Erythroblast (primary cell): ENCODE measurements at places on chromosomes 6 and 20.

GRCh38 chr6:12608874-12609273 is 107.7 kb upstream of the PHACTR1 start:
- no peak for DNase-seq

- no peak for DNase-seq
These were observed 108.3 kb downstream of the TNFAIP3 start for GRCh38 chr6:137975188-137975940.

GRCh38 chr6:104256646-104257045 is 603.1 kb downstream of the HACE1 start:
- no peak for DNase-seq

GRCh38 chr6:139288496-139289040 is 3.2 kb downstream of the TXLNB start:
- DNase-seq = no peak

- DNase-seq = no peak
These were observed 28.3 kb downstream of the NSFL1C start for GRCh38 chr20:1438361-1438760.

DNA sequence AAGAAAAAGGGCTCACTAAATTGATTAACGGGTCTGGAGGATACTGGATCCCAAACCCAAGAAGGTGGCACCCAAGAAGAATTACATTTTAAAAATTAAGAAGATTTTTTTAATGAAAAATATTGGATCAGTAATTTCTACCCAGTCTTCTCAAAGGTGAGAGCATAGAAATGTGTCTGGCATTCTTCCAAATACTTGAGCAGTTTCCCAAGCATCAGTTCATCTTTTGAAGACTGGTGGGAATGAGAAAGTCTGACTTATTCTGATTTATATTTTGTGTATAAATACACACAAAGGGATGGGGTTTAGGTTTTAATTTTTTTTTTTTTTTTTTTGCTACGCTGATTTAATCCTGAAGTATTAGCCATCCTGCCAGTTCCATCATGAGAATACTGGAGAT is 3.3 kb downstream of the MGME1 start:
- peak; percentile 58 for DNase-seq

DNA sequence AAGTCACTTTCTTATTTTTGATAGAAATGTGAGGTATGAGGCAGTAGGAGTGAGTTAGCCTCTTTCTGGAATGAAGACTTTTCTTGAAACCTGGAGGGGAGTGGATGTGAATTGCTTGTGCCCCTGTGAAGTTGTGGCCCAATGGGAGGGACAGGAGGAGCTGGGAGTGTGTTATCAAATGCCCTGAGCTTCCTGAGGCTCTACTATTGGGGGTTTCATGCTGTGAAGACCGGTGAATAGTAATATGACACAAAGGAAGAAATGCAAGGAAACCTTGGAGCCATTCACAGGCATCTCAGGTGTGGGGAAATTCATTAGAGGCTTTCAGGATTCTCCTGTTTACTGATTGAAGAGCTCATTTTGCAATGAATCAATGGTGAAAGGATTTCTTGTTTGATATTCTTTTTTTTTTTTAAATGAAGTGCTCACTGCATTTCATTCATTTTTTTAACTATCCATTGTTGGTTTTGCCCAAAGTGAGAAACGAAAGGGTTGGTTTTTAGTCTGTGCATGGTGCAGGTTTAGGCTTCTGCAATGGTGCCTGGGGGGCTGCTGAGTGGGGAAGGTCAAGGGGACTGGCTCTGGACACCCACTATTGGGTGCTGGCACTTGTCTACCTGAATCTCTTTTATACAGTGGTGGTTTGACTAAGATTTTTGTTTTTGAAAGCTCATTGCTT is 8.2 kb downstream of the RNF144B start:
- no peak for DNase-seq

DNA sequence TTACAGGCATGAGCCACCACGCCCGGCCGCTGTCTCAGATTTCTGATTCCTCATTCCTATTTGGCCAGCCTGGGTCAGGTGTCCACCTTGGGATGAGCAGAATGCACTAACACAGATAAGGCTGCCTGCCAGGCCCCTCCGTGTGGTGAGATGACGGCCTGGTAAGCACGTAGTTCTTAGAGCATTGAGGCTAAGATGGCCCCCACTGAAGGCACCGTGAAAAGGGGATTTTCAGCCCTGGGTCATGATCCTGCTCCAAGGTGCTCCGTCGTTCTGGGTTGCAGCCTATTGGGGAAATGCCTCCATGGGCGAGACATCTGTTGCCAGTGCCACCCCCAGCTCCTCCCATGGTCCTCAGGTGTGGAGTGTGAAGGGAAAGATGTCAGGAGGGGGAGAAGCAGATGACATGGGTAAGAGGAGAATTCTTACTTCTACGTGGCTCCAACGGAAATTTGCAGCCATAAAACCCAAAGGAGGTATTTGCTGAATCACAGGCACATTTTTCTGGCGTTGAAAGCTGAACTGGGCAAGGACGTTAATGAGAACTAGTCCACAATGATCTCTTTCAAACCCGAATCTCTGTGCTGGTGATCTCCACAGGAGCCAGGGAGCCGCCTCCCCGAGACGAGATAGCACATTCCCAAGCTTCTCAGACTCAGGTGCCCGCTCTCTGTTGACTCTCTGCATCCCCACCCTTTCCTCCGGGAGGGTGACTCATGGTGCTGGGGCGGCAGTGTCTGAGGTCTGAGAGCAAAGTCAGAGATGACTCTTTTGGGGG is 34.0 kb upstream of the BMP6 start:
- no peak for DNase-seq

- DNase-seq = no peak
These were observed 996.8 kb upstream of the CITED2 start for GRCh38 chr6:140370976-140371870.

DNA sequence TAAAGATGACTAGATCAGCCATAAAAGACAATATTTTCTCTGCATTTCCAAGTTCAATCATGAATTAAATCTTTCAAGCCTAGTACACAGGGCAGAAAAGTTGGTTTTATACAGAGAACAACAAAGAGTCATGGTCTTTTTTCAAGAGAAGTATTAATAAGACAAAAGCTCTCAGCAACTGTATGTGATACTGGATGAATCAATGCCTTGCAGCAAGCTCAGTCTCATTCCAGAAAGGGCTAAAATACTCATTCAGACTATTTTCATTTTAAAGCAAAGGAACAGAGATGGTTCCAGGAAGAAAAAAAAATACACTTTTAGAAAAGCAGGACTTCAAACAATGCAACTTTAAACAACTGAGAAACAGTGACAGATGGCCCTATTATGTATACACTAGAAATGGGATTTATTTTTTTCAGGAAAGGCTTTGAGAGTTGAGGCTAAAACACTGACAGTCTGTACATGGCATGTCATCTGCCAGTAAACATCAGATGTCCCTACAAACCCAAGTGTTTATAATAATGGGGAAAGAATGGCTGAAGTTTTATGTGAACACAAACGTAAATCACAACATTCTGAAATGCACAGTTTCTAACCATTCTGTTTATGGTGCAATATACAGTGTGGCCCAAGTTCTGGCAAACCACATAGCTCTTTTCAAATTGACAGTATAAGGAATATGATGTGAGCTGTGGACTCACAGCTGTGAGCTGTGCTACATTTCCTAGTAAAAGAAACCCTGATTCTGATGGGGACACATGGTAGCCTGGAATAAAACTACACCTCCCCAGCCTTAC is 114.3 kb upstream of the DST start:
- DNase-seq = no peak

DNA sequence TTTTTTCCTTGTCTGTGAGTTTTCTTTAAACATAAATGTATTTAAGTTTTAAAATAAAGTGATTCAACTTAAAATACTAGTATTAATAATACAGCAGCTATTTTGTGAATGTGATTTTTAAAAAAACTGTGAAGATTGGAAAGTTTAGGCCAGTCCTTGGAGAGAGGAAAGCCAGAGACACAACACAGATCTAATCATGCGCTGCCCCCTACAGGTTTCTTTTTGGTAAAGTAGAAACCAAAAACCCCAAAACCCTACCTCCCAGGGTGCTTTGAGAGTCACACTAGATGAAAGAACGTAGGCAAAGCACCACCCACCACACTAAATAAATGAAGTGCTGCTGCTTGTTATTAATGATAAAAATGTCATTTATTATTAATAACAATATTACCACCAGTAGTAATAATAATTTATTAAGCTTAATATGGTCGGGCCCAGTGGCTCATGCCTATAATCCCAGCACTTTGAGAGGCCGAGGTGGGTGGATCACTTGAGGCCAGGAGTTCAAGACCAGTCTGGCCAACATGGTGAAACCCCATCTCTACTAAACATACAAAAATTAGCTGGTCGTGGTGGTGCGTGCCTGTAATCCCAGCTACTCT is 33.7 kb downstream of the SLC9A8 start:
- DNase-seq = peak; percentile 60

DNA sequence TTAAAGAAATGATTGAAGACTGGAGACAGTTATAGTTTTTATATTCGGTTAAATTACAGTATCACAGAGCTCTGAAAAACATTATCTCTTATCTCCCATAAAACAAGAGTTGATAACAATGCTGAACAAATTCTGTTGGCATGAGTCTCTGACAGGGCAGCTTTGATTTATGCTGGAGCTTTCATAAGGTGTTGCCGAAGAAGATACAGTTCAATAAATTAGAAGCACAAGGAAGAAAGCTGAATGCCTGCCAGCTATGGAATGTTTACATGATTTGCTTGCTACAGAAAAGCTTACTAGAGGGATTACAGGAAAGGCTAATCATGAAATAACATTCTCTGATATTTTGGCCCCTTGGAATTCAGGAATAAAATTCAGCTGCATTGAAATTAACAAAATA is 431.9 kb upstream of the GJE1 start:
- DNase-seq = no peak

GRCh38 chr6:31144296-31144969 is 5.6 kb upstream of the PSORS1C2 start:
- DNase-seq = no peak

DNA sequence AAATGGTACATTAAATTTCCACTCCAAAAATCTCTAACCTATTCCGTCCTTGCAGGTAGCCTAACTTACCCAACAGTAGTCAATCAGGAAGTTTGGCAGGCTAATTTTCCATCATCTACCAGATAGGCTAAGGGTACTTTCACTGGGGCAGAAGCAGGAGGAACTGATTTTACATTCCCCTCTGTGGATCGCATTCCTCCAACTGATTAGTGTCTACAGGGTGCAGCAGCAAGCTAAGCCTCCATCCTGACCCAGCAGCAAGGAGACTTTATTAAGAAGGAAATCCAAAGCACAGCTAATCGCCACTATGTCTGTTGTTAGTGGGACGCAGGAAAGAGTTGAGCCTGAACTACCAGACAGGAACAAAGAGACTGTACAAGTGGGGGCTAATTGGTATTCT is 143.2 kb upstream of the RUNX2 start:
- no peak for DNase-seq

DNA sequence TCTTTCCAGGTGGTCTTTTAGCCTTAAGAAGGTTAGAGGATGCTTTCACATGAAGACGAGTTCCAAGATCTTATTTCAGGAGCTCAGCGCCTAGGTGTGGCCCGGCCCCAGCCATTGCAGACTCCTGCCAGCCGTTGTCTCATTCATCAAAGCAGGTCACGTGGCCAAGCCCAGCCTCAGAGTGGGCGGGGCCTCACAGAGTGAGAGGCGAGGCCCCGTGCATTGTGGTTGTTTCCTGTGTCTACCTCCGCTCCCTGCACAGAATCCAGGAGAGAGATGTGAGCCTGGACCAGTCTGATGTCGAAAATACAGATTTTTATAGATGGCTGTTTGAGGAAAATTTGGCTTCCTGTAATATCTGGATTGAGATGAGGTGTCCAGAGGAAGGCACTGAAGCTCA is 49.2 kb upstream of the CST5 start:
- no peak for DNase-seq

DNA sequence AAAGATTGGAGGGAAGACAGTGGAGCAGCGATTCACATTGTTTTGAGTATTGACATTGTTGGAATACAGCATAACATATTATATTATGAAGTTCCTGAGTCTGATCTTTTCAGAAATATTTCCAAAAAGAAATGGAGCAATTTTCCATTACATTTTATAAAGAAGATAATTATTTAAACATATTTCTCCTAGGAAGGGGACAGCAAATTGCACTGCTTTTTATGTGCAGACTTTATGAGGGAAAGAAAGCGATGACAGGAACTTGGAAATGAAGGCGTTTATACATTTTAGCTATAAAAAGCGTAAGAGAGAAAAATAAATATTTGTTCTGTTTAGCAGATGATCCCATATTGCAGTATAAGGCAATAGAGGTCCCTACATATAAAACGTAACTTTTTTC is 117.0 kb upstream of the EDN1 start:
- DNase-seq = no peak

DNA sequence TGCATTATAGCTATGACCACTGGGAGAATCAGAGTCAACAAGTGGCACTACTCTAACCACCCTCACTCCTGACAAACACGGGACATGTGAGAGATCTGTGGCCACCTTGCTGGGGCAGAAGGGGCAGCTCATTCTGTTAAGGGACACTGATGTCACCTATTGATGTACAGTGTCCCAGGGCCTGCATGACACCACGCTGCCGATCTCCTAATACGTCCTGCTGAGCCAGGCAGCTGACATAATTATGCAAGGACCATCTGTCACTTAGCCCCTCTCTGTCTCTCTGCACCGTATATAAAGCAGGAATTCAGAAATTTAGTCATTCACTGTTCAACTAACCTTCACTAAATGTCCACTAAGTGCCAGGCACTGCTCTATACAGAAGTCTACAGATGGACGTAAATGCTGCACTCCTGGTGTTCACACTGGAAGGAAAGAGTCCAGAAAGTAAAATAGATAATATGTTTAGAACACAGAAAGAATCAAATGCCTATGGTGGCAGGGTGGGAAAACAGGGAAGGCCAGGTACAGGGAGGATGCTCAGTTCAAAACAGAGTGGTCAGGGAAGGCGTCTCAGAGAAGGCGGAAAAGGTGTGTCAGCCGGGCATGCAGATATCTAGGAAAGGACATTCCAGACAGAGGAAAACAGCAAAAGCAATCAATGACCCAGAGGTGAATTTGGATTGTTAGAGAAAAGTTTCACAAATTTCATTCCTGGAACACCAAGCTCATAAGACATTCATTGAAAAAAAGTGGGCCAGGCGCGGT is 173.8 kb downstream of the ZNF217 start:
- DNase-seq = no peak

GRCh38 chr6:169200893-169201514 is 52.6 kb downstream of the THBS2 start:
- no peak for DNase-seq

DNA sequence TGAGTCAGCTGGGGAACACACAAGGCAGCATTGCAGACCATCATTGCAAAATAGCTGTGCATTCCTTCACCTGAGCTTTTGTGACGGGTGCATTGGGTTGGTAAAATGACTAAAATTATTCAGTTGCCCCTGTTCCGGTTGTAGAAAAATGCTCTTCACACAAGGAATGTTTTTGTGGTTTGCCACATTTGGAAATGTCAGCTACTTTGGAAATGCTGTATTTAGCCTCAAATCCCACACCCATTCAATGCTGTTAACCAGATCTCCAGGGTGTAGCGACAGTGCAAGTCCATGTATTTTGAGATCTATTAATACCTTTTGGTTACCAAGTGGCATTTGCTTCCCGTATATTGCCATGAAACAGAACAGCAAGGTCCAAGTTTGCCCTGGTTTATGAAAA is 201.2 kb downstream of the FOXA2 start:
- no peak for DNase-seq
